Activated T-helper 1 cell treated with anti-CD3 and anti-CD28 coated beads, Interleukin-2, amount 50 U/mL, for 16 hours (primary cell): ENCODE measurements at places on chromosomes 12 and 14.

DNA sequence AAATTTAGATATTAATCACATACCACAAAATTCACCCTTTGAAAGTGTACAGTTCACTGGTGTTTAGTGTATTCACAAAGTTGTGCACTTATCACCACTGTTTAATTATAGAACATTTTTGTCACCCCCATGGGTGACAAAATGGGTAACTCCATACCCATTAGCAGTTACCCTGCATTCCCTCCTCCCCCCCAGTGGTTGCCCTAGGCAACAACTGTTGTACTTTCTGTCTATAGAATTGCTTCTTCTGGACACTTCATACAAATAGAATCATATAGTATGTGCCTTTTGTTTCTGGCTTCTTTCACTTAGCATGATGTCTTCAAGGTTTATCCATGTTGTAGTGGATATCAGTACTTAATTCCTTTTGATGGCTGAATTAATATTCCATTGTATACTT, 52.7 kb downstream of the FBXO34 start:
- DNase-seq, result no peak

DNA sequence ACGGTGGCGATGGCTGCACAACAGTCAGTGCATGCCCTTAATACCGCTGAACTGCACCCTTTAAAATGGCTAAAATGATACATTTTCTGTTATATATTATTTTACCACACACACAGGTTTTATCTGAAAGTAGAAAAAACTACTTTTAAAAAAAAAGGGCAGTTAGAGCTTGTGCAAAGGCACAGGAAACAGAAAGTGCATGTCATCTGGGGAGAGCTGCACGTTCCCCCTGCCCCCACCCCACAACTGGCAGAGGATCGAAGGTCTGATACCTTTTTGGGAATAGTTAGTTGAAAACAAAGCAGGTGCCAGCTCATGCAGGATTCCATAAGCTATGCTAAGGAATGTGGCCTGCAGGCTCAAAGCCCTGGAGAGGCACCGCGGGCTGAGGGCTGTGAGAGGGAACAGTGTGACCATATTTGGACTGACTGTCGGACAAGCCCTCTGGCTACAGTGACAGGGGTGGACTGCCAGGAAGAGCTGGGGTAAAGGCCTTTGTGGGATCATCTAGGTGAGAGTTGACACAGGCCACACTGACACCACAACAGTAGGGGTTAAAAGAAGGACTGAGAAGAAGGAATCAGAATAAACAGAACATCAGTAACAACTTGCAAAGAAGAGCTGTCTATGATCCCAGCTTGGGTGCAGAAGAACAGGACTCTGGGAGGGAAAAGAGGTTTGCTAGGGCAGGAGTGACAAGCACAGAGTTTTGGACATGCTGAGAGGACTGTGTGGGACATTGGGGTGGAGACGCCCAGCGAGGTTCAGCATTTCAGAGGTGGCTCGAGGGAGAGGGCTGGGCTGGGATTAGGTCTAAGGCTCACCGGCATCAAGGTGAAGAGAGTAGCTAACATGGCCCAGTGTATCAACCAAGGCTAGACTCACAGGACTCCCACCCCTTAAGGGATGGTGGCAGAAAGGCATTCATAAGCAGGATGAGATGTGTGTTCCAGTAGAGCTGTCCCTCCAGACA, 54.6 kb downstream of the ACTN1 start:
- no peak for DNase-seq

- DNase-seq, result no peak
Observed at GRCh38 chr12:68815928-68816800, 8.2 kb downstream of the MDM2 start.

DNA sequence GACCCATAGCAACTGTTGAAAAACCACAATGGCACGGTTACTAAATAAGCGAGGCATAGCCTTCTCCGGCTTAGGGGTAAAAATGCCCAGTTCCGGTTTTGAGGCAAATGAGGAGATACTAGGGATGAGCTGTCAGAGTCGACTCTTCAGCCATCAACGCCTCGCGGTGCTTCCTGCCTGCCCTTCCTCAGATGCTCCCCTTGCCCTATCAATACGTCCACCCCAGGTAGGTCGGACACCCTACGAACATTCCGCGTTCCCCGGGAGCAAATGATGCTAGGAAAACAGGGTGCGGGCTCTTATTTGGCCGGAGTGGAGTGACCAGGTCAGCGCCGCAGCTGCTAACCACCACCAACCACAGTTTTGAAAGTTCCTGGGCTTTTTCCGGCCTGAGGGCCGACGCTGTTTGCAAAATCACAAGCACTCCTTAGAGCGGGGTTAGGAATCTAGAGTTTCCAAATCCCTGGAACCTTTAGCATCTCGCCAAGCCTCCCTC, 1.2 kb downstream of the SRSF9 start:
- DNase-seq, result no peak

- no peak for DNase-seq
Observed at GRCh38 chr12:129002427-129002826, 149.1 kb downstream of the GLT1D1 start.

DNA sequence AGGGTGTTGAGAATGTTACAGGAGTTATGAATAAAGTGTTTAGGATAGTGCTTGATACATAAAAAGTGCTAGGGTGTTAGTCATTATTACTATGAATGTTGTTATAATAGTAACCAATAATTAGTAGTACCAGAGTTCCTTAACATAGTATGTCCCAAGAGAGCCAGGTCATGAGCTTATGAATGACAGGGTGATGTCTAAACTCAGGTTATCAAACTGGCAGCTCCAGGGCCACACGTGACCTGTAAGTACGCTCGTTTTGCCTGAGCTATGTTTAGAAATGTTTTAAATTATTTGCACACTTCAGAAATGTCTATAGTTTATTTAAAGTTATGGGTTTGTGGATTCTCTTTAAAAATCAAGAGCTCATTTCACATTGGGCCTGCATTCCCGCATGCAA, 14.1 kb upstream of the GRIP1 start:
- no peak for DNase-seq

DNA sequence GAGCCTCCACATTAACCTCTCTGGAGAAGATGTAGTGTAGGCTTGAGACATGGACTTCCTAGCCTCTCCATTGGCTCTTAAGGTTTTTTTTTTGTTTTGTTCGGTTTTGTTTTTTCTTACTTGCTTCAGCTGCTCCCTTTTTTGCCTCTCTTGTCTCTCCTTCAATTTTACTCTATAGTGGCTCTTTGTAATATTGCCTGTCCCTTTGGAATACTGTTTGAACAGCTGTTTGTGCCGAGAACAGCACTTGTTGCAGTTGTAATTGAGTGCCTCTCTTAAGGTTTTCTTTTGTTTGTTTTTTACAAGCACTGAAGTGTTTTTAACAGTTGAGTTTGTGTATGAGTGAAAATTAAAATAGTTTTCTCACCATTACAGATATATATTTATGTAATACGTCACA, 567.7 kb downstream of the LRFN5 start:
- DNase-seq, result no peak

GRCh38 chr14:32637582-32637981, 301.1 kb upstream of the NPAS3 start:
- no peak for DNase-seq

DNA sequence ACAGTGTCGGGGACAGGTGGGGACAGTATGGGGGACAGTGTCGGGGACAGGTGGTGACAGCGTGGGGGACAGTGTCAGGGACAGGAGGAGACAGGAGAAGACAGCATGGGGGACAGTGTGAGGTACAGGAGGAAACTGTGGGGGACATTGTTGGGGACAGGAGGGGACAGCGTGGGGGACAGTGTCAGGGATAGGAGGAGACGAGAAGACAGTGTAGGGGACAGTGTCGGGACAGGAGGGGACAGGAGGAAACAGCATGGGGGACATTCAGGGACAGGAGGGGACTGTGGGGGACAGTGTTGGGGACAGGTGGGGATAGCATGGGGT, 139.5 kb downstream of the TMEM121 start:
- no peak for DNase-seq

GRCh38 chr12:79547044-79547734, 143.6 kb downstream of the PAWR start:
- no peak for DNase-seq

DNA sequence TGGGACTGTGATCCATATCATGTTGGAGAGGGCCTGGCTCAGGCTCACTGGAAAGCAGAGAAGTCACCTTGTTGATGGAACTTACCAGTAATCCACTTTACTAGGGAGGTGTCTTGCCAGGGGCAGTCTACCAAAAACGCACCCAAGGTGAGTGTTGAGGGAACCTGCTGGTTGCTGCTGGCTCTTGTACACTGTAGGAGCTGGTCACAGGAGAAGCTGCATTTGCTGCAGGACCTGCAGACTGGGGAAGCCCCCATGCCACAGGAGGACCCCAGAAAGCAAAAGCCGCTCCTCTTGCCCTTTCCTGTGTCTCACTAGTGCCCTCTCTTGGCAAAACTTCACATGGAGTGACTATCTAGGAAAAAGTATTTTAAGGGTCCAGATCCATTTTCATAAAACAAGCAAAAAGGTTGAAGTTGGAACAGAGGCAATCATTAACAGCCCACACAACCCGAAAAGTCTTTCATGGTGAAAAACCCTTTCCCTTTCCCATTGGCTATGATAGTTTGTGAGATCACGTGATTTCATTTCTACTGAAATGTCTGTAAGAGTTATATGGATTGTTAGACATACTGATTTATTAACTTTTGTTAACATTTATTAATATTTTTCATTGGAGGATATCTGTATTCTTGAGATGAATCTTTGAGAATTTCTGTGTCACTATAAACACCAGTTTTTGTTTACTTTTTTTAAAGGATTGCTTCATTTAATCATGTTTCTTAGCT, 59.2 kb downstream of the RASSF8 start:
- no peak for DNase-seq

- no peak for DNase-seq
Observed at GRCh38 chr12:64127811-64128210, 94.3 kb downstream of the KICS2 start.

- no peak for DNase-seq
Observed at GRCh38 chr14:58641509-58641908, 3.7 kb downstream of the DACT1 start.

GRCh38 chr12:7695566-7696197, at the start of gene GDF3:
GDF3 (minus strand) TSS chr12:7695775; CDS start chr12:7695728, 47 bp downstream.
- no peak for DNase-seq

DNA sequence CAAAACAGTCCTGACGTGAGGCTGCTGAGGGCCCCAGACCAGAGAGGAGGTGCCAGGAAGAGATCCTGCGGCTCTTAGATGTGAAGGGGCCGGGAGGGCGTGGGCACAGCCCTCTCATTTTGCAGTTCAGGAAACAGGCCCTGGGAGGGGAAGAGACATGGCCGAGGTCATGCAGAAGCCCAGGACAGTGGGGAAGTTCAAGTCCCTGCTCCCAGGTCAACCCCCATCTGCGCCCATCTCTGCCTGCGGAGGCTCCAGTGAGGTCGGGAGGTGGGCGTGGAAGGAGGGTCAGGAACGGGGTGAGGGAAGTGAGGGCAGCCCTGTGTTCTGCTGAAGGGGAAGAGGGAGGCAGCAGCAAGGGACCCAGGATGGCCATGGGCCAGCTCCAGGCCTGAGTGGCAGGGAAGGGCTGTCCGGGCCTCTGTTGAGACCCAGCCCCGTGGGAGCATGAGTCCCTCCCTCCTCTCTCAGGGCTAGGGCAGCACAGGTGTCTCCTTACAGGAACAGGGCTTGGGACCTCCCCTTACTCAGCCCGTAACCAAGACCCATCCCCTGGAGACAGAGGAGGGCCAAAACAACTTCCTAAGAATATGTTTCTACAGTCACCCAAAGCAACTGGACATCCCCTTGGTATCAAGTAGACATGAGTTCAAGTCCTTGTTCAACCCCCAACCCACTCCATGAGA, 90.8 kb downstream of the LGMN start:
- no peak for DNase-seq

- no peak for DNase-seq
Observed at GRCh38 chr14:48738186-48738925, 847.8 kb downstream of the RPS29 start.

DNA sequence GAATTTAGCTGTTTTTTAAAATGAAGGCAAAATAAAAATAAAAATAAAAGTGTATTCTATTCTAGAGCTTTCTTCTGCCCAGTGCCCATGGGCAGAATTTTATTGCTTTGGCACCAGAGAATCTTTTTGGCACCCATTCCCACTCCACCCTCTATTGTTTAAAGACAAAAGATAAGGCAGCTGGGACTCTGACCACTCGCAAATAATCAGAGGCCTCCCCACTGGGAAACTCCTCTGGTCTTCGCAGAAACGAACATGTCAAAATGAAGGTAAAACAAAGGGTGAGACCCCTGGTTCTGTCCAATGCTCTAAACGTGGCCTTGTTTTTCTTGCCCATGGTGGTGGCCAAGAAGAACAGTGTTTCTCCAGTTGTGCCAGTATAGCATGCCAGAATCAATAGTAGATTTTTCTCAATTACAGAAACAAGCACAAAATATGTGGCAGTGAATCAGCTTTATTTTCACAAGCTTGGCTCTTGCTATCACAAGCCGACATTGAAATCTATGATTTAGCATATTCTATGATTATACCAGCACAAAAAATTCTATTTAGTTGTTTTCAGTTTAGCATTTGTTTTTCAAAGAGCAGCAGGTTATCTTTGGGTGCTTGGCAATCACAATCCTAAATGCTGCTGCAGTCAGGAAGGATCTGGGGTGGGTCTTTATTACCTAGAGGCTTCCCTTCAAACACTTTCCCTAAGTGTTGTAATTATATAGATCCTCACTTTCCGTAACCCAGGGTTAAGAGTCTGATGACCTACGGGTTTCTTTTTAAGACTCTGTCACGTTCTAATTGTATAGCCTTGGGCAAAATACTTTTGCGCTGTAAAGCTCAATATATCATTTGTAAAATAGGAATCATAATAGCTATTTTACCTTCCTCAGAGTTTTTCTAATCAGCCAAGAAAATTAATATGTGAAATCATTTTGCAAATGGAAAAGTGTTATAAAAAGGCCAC, 50.5 kb downstream of the KITLG start:
- DNase-seq, result no peak

DNA sequence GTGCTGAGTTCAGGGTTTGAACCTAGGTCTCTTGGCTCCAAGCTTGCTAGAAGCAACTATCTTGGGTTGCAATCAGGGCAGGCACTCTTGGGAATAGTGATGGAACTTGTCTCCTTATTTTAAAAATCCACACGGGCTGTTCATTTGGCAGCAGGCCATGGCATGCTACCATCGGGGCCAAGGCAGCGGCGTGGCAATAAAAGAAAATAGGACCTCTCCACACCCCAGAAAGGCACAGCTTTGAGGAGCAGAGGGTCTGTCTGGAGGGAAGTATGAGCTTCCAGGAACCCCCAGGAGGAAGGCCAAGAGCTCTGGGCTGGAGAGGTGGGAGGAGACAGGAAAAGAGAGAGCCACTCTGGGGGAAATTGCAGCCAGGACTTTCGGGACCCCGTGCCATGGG, 15.3 kb downstream of the RPS6KL1 start:
- DNase-seq, result no peak

GRCh38 chr12:12719496-12719895, 2.3 kb downstream of the CDKN1B start:
- DNase-seq, result no peak

- DNase-seq, result no peak
Observed at GRCh38 chr14:92502541-92503286, 10.9 kb upstream of the RIN3 start.
